ENCODE measurements at places on chromosomes 5 and 9.

GRCh38 chr5:94777056-94777880, 158.8 kb downstream of the SLF1 start:
- no peak for DNase-seq

GRCh38 chr9:93726147-93726546, 149.8 kb downstream of the PHF2 start:
- DNase-seq = no peak

DNA sequence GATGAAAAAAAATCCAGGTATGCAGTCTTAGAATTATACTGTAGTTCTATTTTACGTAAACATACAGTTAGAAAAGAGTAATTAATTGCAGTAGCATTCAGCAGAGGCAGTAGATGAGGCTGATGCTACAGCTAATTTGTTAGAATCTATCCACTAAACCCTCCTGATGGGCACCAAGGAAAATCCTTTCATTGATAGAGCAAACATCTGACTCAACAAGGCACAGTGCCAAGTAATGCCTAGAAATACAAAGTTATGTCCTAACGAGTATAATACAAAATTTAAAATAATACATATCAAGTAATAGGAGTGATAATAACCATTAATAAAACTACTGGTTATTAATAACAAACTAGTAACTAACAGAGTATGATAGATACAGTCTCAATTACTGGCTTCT, 9.0 kb downstream of the MOCS2 start:
- DNase-seq = no peak

DNA sequence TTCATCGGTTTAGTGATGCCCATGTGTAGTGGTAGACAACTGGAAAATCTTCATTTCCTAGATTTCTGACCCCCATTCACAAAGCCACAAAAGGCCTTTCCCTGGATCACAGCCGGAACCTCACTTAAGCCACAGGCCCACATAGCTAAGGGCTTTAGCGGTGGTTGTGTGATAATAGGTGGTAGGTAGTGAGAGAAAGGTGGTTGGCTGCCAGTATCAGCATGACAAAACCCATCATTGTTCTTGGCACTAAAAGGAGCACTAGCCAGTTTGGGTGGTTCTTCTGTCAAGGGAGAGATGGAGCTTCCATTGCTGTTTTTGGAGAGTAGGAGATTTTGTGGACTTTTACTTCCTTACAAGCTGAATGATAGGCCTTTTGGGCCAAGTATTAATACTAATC, 9.7 kb upstream of the SLC36A2 start:
- DNase-seq = no peak

- no peak for DNase-seq
Measured at GRCh38 chr5:150288791-150289190, 782 bp downstream of the CAMK2A start.

- DNase-seq = peak; percentile 79
Measured at GRCh38 chr5:168736281-168736831, 157.2 kb upstream of the PANK3 start.

GRCh38 chr9:135159801-135160200, 72.3 kb downstream of the OLFM1 start:
- no peak for DNase-seq

DNA sequence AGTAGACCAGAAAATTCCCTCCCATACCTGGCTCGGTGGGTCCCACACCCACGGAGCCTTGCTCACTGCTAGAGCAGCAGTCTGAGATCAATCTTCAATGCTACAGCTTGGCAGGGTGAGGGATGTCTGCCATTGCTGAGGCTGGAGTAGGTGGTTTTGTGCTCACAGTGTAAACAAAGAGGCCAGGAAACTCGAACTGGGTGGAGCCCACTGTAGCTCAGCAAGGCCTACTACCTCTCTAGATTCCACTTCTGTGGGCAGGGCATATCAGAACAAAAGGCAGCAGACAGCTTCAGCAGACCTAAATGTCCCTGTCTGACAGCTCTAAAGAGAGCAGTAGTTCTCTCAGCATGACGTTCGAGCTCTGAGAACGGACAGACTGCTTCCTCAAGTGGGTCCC, 5.6 kb upstream of the GZMA start:
- DNase-seq = no peak

GRCh38 chr9:113516840-113517577, 53.5 kb downstream of the RGS3 start:
- no peak for DNase-seq

GRCh38 chr5:127801751-127802476, 98.7 kb downstream of the CCDC192 start:
- DNase-seq = no peak

DNA sequence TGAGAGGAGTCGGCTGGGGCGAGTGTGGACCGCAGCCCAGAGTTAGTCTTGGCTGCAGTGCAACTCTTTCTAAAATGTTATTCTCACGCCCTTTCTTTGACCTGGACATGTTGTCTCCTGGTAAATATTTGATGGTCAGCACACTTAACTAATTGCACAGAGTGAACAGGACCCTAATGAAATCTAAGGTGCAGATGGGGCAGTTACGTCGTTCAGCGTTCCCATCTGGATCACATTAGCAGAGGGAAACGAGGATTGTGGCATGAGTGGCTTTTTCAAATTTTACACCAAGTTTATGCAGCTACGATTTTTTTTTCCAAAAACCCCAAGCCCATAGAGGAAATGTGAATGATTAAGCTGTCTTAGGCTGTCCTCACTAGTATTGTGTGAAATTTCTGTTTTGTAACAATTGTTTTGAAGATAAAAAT, 483 bp downstream of the C9orf85 start:
- no peak for DNase-seq

GRCh38 chr9:133995012-133995896, 3.1 kb upstream of the VAV2 start:
- no peak for DNase-seq

DNA sequence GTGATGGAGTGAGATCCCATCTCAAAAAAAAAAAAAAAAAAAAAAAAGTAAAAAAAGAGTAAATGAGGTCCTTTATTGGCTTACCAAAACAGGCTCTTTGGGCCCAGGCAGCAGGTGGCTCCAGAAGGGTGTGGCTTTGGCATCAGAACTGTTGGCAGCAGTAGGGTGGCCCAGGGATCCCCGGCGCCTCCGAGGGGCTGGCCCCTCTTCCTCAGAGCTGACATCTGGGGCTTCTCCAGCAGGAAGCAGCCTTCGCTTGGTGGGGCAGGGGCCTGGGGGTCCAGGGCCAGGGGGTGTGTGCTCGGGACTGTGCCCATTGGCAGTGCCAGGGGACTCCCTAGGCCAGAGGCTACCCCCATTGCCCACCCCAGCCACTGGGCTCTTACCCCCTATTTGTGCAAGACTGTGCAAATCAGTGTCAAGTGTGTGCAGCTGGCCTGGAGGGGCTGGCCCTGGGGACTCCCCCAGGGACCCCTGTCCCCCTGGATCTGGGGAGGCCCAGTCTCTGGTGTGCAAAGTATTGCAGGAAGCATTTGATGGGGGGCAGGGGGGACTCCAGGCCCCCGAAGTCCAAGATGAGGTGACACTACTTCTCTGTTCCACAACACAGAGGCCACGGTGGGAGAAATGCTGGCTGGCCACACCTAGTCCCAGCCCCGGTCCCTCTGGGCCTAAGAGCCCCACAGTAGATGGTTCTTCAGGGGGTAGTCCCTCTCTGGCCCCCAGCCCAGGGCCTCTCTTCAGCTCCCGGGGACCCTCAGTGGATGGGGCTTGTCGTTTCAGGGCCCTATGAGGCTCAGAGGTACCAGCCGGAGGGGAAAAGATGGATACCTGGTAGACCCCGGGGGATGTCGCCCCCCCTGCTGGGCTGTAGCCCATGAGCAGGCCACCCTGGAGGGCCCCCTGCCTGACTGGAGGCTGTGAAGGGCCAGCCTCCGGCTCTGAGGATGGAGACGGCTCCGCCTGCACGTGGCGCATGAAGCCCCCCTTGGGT, 4.7 kb upstream of the STOML2 start:
- peak; percentile 76 for DNase-seq

DNA sequence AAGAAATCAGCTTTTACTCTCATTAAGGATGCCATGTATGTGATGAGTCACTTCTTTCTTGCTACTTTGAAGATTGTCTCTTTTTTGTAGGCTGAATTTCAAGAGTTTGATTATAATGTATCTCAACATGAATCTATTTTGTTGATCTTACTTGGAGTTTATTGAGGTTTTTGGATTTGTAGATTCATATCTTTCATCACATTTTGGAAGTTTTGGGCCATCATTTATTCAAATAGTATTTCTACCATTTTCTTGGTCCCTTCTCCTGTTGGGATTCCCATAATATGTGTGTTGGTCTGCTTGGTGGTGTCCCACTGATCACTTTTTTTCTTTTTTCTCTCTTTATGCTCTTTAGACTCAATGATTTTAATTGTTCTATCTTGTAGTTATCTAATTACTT, 116.3 kb downstream of the CNTLN start:
- no peak for DNase-seq

Data from vagina (tissue), 2 donors.